ENCODE measurements at places on chromosomes 12 and 14.

- no peak for DNase-seq
These were observed 100.5 kb upstream of the STXBP6 start for GRCh38 chr14:25150401-25150800.

DNA sequence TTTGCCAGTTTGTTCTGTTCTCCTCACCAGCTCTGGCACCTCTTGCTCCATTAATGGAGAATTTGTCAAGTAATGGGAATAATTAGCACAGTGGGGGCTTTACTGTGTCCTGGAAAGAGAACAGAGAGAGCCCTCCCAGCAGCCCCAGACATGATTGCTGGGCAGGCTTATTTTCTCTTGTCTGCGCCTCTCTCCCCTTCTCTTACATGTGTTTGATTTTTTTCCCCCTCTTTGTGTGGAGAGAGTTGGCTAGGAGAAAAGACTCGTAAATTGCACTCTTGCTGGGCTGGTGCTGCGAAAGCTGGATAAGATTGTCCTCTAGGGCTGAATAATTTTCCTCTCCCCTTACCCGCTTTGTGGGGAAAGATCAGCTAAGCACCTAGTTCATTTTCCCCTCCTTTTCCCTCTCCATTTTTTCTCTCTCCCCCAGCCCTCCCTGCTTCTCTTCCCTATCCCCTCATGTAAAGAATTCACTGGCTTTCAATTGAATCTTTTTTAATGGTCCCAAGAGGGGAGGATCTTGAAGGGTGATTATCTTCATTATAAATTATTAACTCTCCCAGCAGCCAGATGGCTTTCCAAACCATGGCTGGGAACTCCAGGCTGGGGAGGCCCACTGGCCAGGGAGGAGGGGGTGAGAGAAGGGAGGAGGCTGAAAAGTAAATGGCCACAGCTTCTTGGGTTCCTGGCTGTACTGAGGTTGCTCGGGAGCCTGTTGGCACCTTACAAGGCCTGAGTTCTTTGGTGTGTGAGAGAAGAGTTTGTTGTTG lies 62.2 kb downstream of the NRXN3 start:
- no peak for DNase-seq

DNA sequence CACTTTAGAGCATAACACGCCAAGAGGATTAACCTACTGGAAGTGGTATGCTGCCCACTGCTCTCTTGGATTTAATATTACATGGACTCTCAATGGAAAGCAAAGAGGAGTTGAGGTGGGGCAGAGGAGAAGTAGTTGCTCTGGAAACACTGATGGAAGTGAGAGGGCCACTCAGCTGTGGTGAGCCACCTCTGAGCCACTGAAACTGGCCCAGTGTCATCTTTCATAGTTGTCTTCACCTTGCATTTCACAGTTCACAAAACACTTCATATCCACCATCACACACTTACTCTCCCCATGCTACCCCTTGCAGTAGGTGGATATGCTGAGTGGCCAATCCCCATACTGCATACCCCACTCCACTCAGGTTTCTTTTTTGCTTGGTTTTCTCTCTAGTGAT lies 12.2 kb upstream of the PCED1B start:
- no peak for DNase-seq

- no peak for DNase-seq
These were observed 284.8 kb downstream of the ITPR2 start for GRCh38 chr12:26548227-26548626.

GRCh38 chr14:91230397-91231035 lies 14.0 kb downstream of the GPR68 start:
- no peak for DNase-seq

GRCh38 chr14:104206281-104206904 lies 68.0 kb downstream of the KIF26A start:
- DNase-seq, result no peak

- DNase-seq, result no peak
These were observed 11.3 kb downstream of the SAV1 start for GRCh38 chr14:50656776-50657175.

- DNase-seq, result peak; percentile 34
These were observed 42.0 kb downstream of the TRAF3 start for GRCh38 chr14:102819176-102819628.

GRCh38 chr12:115583591-115583990 lies 693.9 kb downstream of the MED13L start:
- DNase-seq, result no peak

DNA sequence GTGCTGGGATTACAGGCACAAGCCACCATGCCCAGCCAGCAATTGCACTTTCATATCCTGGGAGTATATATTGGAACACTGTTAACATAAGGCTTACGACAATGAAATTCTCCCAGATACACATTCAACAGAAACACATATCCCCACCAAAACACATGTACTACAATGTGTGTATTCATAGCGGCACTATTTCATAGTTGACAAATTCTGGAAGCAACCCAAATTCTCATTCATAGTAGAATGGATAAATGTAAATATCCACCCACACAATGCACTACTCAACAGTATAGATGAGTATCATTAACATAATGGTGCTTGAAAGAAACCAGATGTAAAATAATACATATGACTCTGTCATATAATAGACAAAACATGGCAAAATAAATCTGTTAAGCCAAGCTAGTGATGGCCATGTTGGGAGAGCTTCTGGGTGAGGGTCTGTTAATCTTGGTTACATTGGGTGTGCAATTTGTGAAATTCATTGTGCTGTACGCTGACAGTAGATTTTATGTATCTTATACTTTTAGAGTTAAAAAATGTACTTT lies 2.6 kb upstream of the DNAAF2 start:
- no peak for DNase-seq

GRCh38 chr12:977156-977555 lies 13.9 kb upstream of the ERC1 start:
- DNase-seq, result no peak

- no peak for DNase-seq
These were observed 86.3 kb upstream of the NID2 start for GRCh38 chr14:52154992-52155650.

- no peak for DNase-seq
These were observed 87.0 kb downstream of the R3HDM2 start for GRCh38 chr12:57343703-57344378.

DNA sequence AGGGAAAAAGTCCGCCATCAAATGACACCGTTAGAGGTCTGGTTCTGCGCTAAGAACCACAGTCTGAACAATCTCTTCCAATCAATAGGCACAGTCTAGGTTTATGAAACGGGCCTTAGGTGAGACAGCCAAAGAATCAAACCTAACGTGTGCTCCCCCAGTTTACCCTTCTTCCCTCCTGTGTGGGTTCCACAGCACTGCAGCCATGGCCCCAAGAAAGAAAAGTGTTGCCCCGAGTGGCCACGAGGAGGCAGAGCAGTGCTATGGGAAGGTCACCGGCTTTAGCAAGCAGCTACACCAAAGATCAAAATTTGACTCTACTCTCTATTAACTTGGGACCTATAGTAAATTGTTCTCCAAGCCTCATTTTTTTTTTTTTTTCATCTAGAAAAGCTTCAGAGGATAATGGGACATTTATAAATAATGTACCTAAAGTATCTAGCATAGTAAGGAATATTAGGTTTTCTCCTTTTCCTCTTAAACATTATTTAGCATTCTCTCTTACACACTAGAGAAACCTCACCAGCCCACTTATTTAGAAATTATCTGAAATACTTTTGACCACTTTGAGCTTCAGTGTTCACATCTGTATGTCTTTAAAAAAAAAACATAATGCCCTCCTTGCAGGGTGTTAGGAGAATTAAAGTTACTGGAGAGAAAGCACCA lies 70.2 kb upstream of the GPHB5 start:
- DNase-seq, result peak; percentile 44

GRCh38 chr14:91898372-91898771 lies 31.0 kb upstream of the TC2N start:
- DNase-seq, result no peak

- no peak for DNase-seq
These were observed 475.4 kb upstream of the SEL1L start for GRCh38 chr14:82009076-82009475.

DNA sequence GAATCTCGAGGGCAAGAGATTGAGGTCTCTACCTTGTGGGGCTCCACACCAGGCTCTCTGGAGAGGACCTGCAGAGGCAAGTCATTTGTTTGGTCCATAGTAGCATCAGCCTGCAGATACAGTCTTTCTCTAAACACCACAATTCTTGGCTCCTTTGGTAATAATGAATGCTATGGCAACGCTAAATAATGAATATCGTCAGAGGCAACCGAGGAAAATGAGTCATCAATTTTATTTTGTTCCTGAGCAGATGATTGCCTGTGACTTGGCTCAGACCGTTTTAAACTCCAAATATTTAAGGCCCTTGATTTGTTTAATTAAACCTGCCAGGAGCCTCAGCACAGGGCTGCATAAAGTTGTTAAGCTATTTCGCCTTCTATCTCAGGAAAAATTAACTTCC lies 924.1 kb upstream of the TMEM132C start:
- no peak for DNase-seq

GRCh38 chr12:91952916-91953315 lies 192.7 kb downstream of the BTG1 start:
- no peak for DNase-seq

- DNase-seq, result no peak
These were observed 41.4 kb upstream of the TUNAR start for GRCh38 chr14:95835121-95835730.

DNA sequence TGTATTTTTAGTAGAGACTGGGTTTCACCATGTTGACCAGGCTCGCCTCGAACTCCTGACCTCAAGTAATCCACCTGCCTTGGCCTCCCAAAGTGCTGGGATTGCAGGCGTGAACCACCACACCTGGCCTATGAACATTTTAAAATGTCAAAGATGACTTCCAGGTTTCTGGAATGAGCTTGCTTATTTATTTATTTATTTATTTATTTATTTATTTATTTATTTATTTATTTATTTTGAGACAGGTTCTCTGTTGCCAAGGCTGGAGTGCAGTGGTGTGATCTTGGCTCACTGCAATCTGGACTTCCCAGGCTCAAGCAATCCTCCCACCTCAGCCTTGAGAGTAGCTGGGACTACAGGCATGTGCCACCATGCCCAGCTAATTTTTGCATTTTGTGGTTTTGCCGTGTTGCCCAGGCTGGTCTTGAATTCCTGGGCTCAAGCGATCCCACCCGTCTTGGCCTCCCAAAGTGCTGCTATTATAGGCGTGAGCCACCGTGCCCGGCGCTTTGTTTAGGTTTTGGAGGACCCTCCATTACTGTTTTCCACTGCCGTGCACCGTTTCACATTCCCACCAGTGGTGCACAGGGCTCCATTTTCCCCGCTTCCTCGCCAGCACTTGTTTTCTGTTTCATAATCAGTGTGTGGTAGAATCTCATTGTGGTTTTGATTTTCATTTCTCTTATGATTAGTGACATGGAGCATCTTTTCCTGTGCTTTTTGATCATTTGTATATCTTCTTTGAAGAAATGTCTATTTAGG lies 6.4 kb upstream of the CFAP251 start:
- no peak for DNase-seq

GRCh38 chr14:62952226-62952625 lies 93.0 kb downstream of the KCNH5 start:
- no peak for DNase-seq

DNA sequence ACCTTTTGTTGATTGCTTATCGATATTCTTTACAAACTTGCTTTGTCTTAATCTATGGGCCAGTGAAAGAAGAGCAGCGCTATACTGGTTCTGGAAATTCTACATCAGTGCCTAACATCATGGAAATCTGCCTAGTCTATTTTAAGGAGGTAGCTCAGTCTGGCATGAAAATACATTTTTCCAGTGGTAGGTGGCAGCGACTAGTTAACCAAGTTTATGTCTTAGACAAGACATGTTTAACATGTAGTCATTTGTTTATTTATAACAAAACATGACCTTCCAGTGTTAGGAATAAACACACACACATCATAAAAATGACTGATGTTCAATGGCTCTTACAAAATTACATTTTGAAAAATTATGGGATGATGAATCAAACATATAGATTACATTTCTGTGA lies 336.0 kb upstream of the SOX5 start:
- DNase-seq, result no peak

GRCh38 chr12:102522768-102523167 lies 42.4 kb upstream of the IGF1 start:
- DNase-seq, result no peak

DNA sequence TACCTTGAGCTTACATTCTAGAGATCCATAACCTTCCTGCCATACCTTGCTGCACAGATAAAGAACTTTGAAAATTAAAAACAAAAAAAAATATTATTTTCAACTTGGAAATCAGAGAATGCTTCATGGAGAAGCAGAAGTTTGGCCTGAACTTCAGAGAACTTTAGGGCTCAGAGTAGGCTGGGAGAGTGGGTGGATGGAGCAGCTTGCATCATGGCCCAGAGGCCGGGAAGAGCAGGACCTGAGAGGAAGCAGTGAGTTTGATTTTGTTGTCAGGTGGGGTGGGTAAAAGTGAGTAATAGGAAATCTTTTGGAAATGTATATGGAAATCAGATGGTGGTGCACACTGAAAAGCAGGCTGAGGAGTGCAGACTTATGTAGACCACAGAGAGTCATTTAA lies 228.5 kb upstream of the KRR1 start:
- DNase-seq, result no peak

GRCh38 chr12:121719926-121720414 lies 7.4 kb downstream of the TMEM120B start:
- DNase-seq, result no peak

DNA sequence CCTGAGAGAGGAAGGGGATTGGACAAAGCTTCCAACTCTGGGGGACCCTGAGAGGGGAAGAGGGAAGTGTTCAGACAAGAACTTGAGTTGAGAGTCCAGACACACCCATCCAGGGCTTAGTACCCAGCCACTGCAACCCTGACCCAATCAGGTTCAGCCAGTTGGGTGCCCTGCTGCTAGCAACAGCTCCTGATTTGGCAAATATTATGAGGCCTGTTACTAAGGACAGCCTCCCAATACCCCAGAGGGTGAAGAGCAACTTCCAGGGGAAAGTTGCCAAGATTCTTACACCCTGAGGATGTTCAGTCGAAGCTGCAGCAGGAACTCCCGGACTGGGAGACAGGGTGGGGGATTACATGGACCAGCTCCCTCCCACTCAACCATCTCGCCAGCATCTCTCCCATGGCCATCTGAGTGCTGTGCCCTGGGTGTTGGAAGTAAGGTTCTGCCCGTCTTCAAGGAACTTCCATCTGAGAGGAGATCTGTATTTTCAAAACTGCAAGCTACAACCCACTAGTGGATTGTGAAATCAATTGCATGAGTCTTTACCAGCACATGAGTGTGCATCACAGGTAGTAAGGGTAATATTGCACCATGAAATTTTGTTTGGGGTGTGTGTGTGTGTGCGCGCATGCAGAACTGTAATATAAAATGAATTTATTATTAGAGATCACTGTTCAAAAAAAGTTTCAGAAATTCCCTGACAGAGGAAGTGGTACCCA lies 11.5 kb upstream of the KRT78 start:
- DNase-seq, result no peak
